ENCODE measurements at places on chromosomes 4 and X. TPM values are rescaled to one million over a fixed set of nuclear protein-coding genes. Genes with fewer than 3 reads are reported as not detected.

DNA sequence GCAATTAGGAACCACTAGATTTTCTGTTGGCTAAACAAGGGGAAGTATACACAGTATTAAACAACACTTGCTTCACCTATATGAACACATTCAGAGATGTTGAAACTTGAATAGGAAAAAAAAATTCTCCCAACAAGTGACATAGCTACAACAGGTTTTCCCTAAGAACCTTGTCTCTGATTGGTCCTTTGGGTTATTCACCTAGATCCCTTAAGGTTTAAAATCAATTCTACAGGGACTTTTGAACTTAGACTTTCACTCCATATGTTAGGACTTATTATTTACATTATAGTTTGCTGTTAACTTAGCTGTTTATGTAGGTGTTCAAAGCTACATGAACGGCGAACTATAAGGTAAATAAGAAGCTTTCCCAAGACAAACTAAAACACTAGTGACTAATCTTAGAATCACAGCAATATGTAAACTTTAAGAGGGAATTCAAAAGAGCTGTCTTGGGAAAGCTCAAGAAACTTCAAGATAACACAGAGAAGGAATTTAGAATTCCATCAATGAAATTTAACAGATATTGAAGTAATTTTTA, 72.2 kb upstream of the ZXDB start:
- no peak for DNase-seq

DNA sequence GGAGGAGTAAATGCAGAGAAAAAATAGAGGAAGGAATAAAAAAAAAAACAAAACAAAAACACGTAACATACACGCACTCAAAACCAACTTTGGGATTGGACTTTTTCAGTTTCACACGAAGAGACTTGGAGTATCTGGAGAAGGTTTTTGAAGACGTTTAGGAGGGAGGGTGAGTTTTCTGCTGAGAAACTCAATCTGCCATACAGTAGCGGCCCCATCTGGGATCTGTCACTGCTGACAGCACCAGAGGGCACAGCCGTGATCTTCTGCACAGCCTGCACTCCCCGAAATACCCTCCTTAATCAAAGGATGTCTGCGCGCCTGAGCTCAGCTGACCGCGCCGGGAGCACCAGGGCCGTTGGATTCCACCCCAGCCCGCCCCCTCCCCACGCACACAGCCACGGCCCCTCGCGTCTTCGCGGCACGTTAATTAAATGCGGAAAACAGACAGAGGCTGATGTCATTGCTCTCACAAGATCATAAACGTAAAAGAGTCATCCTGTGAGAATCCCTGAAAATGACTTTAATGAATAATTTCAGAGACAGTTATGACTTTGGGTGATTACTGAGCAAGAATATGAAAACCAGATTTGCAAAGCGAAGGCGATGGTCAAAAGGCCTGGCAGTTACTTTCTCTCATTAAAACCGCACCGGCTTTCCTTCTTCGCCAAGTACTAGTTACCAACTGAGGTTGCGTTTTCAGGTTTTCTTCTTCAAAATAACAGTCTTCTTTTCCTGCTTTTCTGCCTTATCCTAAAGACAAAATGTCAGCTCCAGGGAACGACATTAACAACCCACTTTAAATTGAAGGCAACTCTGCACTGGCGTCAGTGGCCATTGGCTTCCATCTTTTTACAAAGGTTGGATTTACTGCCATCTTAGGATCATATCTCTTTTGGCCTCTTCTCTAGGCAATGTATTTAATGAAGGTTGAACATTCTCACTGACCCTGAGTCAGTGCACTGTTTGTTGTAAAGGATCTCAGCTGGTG, 10.6 kb downstream of the HAND2 start:
- no peak for DNase-seq

DNA sequence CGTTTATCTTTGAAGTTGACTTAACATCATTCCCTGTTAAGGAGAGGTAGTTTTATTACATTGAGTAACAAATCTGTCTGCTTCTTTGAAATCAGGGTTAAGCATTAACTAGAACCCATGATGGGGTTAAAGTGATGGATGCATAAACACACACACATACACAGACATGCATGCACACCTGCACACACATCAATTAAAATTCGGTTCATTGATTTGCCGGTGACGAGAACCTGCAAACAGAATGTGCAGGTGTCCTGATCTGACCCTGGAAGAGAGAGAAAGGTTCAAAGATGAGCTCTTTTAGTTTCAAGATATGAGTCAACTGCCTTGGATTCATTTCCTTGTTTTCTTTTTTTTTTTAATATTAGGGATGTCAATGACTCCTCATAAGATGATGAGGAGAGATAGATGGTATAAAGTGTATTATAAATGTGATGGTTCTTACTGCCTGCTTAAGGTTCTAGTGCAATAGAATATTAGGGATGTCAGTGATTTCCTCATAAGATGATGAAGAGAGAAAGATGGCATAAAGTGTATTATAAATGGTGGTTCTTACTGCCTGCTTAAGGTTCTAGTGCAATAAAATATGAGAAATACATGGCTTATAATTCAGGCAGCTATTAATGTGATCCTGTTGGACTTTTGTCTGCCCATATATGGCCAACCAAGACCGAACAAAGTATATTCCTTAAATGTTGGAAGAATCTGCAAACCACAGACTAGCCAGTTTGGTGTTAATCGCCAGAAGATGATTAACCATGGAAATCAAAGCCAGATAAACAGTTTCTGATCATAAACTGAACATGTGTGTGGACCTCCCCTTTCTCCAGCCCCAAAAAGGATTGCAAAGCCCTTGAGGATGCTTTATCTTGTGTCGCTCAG, 14.1 kb upstream of the CD99 start:
- DNase-seq: peak; percentile 68

GRCh38 chrX:22534643-22535042, 261.9 kb downstream of the CBLL2 start:
- no peak for DNase-seq

The FAM13A gene
- total RNA-seq: 18.6 TPM

DNA sequence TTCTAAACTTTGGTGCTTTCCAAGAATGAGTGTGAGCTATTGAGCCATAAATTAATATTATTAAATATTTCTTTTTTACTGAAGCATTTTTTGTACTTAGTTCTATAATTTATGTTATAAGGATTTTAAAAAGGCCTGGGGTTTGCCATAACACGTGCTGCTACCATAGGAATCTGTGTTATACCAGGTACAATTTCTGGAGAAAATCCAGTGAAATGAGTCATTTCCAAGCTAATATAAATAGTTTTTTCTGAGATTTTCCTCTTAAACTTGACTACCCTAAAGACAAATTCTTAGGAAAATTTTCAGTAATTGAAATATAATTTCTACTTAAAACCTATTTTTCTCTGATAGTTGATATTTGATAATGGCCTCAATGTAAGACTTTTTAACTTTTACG, 130.8 kb downstream of the TLL1 start:
- no peak for DNase-seq

GRCh38 chrX:119427024-119427794, 28.1 kb downstream of the SLC25A43 start:
- peak; percentile 77 for DNase-seq

- no peak for DNase-seq
These were observed 58.7 kb upstream of the DHX15 start for GRCh38 chr4:24642981-24643547.

The HS6ST2 gene
- not detected for total RNA-seq

- DNase-seq: peak; percentile 59
These were observed 234.3 kb downstream of the ZNF674 start for GRCh38 chrX:46310815-46311497.

The NPY5R gene
- total RNA-seq: not detected

The PCGF3 gene
- 43.1 TPM for total RNA-seq

DNA sequence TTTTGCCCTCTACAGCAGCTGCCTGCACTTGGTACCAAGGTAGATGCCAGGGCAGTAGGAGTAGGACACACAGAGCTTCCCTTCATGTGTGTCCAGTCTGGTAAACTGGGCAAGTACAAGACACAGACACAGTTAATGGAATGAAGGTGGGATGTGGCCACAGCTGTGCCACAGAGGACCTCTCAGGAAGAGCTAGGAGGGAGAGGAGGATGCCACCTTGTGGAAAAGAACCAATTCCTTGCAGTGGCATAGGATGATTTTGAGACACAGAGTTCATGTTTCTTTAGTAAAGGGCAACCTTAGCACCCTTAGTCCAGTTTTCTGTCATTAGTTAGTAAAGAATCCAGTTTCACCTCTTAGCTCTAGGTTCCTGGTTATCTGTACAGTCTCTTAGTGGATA, 36.3 kb upstream of the TBC1D14 start:
- peak; percentile 15 for DNase-seq

- no peak for DNase-seq
These were observed 74.2 kb upstream of the EGFL6 start for GRCh38 chrX:13495232-13495631.

The CCDC120 gene
- 1.2 TPM for total RNA-seq

GRCh38 chrX:141619336-141619735, 29.8 kb downstream of the SPANXA2 start:
- DNase-seq: no peak

DNA sequence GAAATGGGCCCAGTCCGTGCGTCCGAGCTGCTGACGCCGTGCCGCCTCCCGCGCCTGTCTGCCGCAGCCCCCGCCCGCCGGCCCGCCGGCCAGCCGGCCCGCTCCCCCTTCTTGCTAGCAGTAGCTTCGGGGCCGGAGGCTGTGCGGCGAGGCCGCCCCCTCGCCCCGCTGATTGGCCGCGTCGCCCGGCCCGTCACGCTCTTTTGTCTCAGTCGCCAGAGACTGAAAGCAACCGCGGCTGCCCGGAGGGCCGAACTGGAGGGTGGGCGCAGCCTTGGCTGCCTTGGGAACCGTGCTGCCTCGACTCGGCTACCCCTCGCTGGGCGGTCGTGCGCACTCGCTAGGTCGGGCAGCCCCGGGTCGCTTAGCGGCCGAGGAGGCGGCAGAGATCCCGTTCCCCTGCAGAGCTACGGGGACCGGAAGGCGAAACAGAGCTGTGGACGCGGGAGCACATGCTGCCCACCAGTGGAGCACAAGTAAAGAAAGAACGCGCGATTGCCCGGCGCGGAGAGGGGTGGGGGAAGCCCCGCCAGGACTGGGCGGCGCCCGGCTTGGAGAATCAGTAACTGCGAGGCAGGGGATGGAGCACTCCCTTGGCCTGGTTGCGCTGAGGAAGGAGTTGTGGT, at the start of gene ZCCHC18:
ZCCHC18 (plus strand) TSS at position 198 of the 626 bp plus-strand sequence. CDS start 1,589 bp downstream, outside the sequence.
- peak; percentile 89 for DNase-seq

DNA sequence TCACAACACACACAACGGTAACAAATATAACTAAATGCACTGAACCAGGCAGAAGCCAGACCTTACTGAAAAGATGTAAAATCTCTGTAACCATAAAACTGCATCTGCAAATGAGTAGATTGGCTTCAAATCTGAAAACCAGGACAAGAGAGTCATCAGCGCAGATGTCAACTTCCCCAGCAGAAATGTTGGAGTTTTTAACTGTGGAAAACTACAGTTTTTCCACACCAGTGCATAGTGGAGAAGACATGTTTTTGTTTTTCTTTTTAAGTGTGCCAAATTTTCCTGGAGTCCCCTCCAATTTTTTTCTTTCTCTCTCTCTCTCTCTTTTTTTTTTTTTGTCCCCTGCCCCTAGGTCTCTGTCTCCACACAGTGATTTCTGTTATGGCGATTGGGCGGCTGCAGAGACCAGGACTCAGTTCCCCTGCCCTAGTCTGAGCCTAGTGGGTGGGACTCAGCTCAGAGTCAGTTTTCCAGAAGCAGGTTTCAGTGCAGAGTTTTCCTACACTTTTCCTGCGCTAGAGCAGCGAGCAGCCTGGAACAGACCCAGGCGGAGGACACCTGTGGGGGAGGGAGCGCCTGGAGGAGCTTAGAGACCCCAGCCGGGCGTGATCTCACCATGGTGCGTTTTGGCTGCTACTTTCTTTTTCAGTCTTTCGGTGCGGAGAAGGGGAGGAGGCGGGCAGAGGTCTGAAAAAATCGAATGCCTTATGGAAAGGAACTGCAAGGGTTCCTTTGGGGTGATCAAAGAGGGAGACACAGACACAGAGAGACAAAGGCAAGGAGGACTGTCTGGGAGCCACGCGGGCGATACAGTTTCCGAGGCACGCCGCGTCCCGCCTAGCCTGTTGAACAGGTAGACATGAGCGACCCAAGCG, at the start of gene GUCY1A1:
GUCY1A1 (plus strand) TSS at position 505 of the 878 bp plus-strand sequence. CDS start 30,020 bp downstream, outside the sequence.
- DNase-seq: peak; percentile 73

GRCh38 chr4:77052352-77052751, 23.4 kb downstream of the CCNI start:
- no peak for DNase-seq

- no peak for DNase-seq
These were observed 374.9 kb upstream of the TECRL start for GRCh38 chr4:64784125-64784524.

The HMGN5 gene
- total RNA-seq: 0.88 TPM

DNA sequence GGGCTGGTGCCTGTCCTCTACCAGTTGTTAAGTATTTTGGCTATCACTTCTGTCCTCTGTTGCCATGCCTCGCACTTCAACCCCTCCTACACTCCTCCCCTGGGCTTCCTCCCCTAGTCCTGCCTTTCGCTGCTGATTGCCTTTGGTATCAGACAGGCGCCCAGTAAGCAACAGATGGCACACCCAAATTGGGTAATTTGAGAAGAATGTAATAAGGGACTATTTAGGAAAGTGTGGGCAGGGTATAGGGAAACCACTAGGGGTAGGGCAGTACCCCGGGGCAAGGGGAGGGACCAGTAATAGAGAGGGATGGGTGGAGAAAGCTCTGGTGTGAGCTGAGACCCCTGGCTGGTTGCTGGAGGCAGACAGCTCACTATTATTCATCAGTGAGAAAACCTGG, 172.7 kb upstream of the USP9X start:
- peak; percentile 8 for DNase-seq

The RBM46 gene
- total RNA-seq: not detected

DNA sequence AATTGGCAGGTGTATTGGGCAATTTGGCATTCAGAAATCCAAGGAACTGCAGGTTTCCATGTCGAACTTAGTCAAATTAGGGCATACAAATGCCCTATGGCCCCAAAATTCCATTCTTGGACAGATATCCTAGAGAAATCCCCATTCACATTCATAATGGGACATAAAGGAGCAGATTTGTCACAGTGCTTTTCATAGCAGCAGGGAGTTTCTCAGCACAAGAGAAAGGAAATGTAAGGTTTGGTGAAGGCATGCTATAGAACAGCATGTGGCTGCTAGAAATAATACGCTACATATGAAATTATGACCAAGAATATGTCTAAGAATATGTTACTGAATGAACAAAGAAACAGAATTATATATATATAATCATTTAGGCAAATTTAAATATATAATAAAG, 437.5 kb upstream of the BOD1L1 start:
- DNase-seq: no peak

The DUX4 gene
- total RNA-seq: not detected

The FAM47E gene
- under 0.01 TPM for total RNA-seq

- no peak for DNase-seq
These were observed 29.3 kb downstream of the MMGT1 start for GRCh38 chrX:135944486-135944885.

- DNase-seq: no peak
These were observed 62.6 kb downstream of the WWC2 start for GRCh38 chr4:183161630-183162029.

The RNF212 gene
- 7.1 TPM for total RNA-seq

The BMPR1B gene
- 7.1 TPM for total RNA-seq

GRCh38 chrX:38282049-38282448, 45.3 kb downstream of the RPGR start:
- no peak for DNase-seq

The EGFL6 gene
- total RNA-seq: 0.29 TPM
